ENCODE measurements at places on chromosomes 1 and 21.
A peak's percentile ranks its signal among the peaks of the same experiment; 100 is the strongest.

- no peak for DNase-seq
Observed at GRCh38 chr1:15328351-15329103, 81.2 kb upstream of the EFHD2 start.

DNA sequence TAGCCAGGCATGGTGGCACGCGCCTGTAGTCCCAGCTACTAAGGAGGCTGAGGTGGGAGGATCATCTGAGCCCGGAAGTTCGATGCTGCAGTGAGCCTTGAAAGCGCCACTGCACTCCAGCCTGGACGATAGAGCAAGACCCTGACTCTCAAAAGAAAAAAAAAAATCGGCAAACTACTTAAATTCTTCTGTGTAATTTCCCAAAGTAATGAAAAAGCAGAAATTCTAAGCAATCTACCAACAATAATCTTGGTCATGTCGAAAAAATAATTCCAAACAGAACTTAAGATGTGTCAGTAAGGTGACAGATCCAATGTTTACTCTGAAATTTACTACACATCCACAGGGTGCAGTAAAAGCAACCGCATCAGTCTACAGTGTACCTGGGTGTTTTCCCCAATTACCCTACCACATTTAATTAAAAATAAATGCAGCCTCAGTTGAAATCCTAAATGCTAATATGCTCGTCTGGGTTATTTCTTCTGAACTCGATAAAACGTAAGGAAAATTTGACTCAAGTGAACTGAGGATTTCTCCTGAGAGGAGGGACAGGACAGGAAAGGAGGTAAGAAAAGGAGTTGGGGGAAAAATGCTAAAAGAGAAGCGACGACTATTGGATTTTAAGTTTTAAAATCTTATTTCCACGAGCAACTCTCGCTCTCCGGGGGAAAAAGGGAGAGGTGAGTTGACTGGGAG lies 801 bp downstream of the EPRS1 start:
- DNase-seq = no peak

DNA sequence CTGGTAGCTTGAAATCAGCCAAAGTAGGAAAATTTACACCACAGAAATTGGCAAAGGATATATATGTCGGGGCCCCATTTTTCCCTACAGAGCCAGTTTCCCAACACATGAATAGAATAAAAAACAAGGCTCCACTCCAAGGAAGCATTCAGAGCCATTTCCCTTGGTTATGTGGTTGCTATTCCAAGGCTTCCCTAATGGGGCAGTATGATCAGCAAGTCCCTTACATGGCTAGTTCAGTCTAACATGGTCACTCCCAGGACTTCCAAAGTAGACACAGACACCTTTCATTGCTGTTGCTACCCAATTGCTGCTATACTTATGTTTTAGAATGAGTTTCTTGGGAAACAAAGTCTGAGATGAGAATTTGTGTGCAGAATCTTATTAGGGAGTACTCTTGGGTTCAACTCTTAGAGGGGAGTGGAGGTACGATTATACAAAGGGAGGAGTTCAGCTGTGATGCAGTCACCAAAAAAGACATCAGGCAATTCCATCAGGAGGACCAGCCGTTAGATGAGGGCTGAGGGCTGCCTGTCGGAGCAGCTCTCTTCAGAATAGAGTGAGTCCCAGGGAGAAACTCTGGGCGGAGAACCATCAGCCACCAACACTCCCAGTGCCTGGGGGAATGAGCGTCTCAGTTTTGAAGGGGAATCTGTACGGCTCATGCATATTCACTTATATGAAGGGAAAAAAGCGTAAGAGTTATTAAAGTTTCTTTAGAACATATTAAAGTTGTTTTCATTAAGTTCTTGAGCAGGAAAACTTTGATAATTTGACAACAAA lies 92.9 kb downstream of the C21orf91 start:
- DNase-seq = no peak

GRCh38 chr1:2847086-2847985 lies 45.8 kb upstream of the TTC34 start:
- no peak for DNase-seq

DNA sequence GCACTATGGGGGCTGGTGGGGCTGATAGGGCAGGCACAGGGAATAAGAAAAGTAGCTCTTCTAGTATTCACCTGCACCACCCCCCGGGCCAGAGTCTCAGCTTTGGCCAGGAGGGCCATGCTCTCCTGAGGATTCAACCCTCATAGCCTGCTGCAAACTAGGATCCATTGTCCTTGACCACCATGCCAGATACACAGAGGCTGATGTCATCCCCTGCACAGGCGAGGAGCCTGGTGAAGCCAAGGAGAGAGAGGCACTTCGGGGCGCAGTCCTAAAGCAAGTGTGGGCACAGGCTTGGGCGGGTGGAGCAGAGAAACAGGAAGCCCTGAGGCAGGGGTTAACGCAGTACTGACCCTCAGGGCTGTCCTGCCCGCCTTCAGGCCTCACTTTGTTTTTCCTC lies 29.5 kb downstream of the TMEM53 start:
- no peak for DNase-seq

DNA sequence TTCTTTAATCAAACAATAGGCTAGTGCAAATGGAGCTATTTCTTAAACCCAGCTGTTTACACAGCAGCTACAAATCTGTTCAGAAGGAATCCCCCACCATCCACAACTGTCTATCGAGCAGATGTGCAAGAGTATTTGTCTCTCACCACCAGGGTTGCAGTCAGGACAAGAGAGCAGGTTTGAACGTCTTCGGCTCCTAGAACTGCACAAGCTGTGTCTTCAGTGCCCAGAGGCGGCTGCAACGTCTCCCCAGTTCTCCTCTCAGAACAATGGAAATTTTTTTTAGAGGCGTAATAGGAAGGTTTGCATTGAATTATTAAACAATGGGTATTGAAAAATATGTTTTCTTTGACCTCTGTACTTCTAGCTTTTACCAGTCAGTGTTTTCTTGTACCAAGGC lies 7.3 kb downstream of the OVAAL start:
- DNase-seq = no peak

DNA sequence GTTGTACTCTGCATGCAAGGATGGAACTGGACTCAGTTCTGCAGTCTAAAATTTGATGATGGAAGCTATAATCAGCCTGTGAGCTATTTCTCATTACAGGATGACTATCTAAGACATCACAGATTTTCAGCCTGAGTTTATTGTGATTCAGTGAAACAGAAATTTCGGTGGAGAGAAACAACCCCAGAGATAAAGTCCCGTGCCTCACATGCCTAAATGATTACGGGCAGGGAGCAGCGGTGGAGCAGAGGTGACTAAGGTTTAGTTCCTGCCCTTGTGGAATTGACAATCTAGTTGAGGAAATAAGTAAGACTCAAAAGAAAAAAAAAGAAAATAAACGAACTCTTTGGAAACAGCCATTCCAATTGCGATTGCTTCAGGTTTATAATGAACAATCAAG lies 96.9 kb downstream of the GRIK3 start:
- no peak for DNase-seq

DNA sequence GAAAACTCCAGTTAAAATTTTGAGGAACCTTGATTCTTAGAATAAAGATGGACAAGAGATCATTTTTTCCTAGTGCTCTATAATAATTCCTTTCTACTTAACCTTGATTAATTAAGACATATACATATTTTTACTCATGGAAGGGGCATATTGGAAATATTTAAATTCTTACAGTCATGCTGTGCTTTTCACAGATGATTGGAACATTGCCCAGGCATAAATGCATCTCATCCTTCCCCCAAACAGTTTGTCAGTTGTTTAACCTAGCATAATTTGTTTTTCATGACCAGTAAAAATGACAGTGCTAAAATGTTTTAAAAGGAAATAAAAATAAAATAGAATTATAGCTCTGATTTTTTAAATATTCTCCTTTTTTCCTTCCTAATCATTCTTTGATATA lies 140.0 kb downstream of the DNM3 start:
- no peak for DNase-seq

DNA sequence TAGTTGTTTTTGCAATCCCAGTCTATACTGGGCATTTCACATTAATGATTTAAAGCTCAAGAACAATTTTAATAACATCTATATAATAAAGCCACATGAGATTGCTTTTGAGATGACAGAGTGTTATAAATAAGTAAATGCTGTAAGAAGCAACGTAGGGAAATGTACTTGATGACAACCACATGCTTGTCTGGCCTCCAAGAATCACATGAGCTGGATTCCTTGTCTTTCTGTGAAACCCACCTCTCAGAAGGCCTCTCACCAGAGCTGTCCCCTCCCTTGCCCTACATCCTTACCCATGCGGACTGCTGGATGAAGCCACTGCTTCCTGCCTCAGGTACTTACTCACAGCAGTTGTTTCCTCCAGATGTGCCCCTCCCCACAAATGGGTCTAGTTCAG lies 145.1 kb upstream of the CTTNBP2NL start:
- no peak for DNase-seq

GRCh38 chr1:201648066-201648906 lies 109.4 kb downstream of the NAV1 start:
- peak; percentile 54 for DNase-seq

- DNase-seq = no peak
Observed at GRCh38 chr1:18748435-18748834, 111.0 kb downstream of the TAS1R2 start.

GRCh38 chr1:13543451-13544220 lies 29.8 kb upstream of the LRRC38 start:
- no peak for DNase-seq

DNA sequence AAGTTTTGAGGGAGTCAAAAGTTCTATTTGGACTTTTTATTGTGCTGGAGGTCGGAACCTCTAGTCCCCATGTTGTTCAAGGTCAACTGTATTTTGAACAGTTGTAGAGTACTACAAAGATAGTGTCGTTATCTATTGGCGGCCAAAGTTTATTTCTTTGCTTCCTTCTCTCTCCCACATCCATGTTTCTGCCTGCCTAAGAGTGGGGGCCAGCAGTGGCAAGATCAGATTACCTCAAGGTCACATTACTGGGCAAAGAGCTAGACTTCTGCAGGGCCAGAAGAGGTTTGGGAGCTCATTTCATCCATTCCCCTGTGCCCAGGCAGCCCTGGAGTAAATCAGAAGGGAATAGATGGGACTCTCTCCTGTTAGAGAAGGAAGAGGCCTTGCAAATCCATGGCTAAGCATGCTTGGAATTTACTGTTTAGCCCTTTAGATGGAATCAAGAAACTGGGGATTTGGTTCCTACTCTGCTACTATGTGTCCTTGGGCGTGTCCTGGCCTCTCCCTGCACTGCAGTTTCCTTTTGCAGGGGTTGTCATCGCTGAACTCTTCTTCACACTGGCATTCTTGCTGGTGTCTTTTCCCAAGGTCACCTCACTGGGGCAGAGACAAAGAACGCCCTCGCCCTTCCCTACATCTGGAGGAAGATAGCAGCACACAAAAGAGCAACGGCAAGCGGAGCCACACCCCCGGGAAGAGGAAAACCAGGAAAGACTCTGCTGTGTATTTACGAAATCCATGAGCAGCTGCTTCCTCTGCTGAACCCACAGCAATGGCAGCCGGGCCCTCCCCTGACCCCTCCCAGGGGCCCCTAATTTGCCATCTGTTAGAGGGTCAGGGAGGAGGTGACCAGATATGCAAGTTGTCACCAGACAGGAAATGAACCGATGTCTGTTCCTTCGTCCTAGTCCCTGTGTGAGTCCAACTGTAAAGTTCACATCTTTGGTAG lies 73.3 kb downstream of the PLPP3 start:
- DNase-seq = no peak

DNA sequence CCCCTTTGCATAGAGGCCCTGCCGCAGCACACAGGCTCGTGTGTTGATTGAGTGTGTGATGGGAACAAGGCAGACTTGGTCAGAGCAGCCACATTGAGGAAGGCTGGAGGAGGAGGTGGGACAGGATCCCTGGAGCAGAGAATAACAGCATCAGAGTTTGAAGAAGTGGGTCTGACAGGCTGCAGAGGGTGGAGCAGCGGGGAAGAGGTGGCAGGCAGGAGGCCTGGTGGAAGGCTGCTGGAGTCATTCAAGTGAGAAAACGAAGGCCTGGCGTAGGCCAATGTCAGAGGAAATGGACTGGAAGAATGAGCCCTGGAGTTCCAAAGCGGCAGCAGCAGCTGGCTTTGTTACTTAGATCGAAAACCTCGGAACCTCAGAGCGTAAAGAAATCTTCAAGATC lies 115.0 kb upstream of the GRIK3 start:
- DNase-seq = no peak

DNA sequence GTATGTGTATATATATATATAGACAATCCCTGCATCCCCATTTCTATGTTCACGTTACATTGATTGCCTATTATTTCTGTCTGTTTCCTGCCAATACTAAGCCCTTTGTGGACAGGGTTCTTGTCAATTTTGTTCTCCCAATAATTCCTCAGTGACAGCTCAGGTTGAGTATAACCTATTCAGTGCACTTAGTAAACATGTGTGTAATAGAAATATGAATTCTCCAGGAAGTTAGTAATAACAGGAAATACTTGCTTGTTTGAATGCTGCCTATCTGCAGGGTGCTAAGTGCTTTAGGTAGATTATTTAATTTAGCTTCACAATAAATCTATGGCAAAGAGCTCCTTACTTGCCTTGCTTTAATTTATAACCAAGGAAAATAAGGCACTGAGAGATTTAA lies 52.8 kb upstream of the PTGFR start:
- no peak for DNase-seq

DNA sequence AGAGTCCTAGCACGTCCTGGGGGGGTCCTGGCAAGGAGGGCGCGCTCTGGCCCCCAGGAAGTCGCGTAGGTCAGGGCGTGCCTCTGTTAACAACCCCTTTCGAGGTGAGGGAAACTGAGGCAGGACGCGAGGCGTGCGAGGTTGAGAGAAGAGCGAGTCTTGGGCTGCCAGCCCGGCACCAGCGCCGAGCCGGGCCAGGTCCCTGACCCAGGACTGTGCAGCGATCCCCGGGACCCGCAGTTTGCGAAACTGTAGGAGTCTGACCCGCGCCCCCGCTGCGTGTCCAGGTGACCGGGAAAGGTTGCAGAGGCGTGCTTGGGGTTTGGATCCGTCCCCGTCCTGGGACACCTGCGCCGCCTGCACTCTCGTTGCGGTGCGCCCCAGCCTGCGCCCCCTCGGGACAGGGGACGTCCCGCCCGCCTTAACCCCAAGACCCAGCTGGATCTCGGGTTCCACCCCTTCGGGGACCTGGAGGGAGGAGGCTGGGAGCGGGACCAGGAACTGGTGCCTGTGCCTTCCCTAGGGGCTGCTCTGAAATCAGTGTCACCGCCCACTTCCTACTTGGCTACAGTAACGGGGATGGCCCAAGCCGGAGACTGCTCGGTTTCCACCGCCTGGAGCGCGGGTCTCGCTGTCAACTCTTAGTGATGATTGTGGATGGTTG lies 493 bp downstream of the DISC1 start:
- peak; percentile 41 for DNase-seq

DNA sequence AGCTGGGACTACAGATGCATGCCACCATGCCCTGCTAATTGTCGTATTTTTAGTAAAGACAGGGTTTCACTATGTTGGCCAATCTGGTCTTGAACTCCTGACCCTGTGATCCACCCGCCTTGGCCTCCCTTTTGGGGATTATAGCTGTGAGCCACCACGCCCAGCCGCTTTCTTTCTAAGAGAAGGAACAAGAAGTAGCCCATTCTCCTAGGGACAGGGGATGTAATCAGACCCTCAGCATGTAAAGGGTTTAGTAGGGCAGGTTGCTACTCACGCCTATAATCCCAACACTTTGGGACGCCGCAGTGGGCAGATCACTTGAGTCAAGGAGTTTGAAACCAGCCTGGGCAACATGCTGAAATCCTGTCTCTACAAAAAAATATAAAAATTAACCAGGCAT lies 189.7 kb downstream of the TOMM20 start:
- no peak for DNase-seq

All from NCI-H774 (cell line).